ENCODE measurements at places on chromosomes 1 and 21.

GRCh38 chr1:107091418-107091817, 34.9 kb downstream of the PRMT6 start:
- no peak for DNase-seq

GRCh38 chr1:175725684-175726083, 17.7 kb downstream of the TNR start:
- DNase-seq: no peak

DNA sequence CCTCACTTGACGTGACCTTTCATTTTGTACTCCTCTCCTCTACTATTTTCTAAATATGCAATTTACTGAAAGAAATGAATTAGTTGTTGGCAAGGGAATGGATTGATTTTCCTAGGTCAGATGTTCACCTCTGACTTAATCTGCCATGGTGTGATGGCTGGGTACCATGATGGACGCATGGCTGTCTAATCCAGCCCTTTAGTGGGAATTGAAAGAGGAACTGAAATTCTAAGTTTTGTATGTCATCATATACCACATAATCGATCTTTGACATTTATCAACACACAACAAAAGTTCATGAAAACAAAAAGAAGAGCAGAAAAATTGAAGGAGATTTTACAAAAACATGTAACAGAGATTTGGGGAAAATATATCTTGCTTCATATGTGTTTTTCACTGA, 331.3 kb upstream of the SNX7 start:
- no peak for DNase-seq

DNA sequence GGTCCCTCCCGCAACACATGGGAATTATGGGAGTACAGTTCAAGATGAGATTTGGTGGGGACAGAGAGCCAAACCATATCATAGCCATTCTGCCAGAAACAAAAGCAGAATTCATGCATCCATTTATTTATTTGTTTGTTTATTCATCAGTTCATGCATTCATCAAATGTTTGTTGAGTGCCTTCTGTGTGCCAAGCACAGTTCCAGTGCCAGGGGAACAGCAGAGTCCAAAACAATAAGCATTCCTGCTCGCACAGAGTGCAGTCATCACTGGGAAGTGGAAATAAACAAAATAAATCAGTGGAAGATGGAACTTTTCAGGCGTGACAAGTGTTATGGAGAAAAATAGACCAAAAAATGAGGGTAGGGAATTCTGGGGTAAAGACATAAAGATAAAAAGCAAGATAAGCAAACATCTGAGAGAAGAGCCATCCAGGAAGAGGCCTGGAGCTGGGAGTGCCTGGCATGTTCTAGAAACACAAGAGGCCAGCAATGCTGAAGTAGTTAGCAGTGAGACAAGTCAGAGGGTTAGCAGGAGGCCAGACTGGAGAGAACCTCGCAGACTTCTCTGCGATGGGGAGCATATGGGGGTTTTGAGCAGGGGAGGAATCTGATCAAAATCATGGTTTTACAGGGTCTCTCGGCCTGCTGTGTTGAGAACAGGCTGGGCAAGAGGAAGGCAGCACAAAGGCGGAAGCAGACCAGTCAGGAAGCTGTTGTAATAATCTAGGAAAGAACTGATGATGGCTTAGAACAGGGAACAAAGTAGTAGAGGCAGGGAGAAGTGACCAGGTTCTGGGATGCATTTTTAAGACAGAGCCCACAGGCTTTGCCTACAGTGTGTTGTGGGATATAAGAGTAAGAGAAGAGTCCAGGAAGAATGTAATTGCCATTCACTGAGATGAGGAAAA, 113.2 kb downstream of the GLUL start:
- no peak for DNase-seq

DNA sequence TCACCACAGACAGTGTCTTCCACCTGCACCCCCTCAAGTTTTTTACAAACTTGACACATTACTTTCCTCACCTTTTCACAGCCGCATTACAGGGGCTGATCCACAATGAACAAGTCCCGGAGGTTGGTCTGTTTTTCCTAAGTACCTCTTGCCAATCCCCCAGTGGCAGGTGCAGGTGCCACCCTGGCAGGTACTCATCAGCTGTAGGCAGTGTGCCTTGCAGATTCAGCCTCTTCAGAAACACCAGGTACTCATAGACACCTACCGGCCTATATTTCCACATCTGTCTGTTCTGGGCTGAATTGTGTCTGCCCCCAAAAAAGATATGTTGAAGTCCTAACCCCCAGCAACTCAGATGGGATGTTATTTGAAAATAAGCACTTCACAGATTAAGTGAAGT, 81.4 kb upstream of the CNIH3 start:
- DNase-seq: no peak

Measured in DMS 273 treated with DMSO at 0.1 percent for 48 hours (cell line).